Lower leg skin (tissue), 4 donors: ENCODE measurements at places on chromosomes 13 and 19. TPM values are rescaled to one million over a fixed set of nuclear protein-coding genes. Genes with fewer than 3 reads are reported as not detected.
A peak's percentile ranks its signal among the peaks of the same experiment; 100 is the strongest.

GRCh38 chr19:4305257-4305612, 837 bp downstream of the FSD1 start:
- DNase-seq = no peak

DNA sequence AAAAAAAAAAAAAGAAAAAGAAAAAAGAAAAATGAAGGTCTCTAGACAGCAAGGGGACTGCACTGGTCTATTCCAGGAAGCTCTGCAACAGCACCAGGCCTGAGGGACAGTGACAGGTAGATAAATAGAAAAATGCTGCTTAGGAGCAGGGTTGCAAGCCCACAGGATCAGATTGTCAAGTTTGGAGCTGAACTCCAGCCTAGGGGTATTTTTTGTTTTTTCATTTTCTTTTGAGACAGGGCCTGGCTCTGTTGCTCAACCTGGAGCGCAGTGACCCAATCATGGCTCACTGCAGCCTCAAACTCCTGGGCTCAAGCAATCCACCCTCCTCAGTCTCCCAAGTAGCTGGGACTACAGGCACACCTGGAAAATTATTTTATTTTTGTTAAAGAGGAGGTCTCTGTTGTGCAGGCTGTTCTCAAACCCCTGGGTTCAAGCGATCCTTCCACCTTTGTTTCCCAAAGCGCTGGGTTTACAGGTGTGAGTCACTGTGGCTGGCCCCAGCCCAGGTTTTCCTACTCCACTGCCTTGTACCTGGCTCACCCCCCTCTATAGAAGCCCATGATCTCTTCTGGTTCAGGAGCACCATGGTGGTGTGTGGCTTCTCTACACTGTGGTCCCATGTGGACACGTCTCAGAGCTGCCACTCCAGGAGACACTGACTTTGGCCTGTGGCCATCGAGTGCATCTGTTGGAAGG, 23.9 kb downstream of the POP4 start:
- DNase-seq = no peak

DNA sequence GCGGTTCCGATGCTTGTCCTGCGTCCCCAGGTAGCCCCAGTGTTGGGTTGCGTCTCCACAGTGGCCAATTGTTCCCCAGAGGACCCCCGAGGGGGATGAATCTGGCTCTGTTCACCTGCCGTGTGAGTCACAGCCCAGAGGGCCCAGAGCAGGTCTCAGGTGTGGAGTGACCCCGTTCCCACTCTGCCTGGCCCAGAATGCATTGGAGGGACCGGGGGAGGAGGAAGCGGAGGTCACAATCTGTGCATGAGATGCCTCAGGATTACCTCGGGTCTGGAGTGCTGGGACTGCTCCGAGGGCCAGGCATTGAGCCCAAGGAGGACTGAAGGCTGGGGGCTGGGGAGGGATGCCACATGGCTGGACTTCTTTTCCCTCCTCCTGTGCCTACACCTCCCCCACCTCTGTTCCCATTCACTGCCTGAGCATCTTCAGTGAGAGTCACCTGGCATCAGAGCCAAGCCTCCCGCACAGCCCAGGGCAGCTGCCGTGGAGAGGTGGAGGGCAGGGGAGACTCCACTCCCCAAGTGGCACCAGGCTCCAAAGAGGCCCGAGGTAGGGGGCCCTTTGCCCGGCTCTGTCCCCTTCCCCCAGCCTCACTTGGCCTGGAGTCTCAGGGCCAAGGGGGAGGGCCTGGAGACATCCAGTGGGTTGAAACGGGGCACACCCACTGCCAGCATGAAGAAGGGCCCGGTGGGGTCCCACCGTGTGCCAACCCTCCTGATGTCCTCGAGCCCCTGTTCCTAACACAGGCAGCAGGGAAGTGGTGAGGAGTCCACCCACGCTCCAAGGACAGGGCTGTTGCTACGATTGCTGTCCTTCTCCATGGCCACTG, 81.1 kb downstream of the CHST8 start:
- DNase-seq = no peak

GRCh38 chr13:36752673-36753072, 66.3 kb upstream of the RFXAP start:
- no peak for DNase-seq

- no peak for DNase-seq
These were observed 28.9 kb downstream of the TDRD12 start for GRCh38 chr19:32748497-32748896.

- no peak for DNase-seq
These were observed 37.9 kb downstream of the SOX1 start for GRCh38 chr13:112104881-112105234.

GRCh38 chr13:34347784-34348573, 530.0 kb downstream of the RFC3 start:
- DNase-seq = no peak

DNA sequence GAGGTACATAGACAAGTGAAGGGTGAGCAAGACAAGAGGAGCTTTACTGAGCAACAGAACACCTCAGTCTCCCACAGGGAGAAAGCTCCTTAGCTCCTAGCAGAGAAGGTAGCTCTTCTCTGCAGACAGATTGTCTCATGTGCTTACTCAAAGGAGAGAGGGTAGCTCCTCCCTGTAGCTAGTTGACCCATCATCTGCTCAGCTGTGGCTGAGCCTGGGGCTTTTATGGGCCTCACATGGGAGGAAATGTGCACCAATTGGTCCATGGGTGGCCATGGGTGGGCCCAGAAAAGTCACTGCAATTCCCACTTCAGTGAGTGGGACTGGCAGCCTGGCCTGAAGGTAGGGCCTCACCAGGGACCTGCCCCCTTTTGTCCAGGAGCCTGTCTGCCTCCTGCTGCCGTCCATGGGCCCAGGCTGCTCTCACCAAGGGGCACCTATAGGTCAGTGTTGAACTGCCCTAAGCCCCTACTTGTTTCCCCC, 246.2 kb downstream of the GPC6 start:
- no peak for DNase-seq

DNA sequence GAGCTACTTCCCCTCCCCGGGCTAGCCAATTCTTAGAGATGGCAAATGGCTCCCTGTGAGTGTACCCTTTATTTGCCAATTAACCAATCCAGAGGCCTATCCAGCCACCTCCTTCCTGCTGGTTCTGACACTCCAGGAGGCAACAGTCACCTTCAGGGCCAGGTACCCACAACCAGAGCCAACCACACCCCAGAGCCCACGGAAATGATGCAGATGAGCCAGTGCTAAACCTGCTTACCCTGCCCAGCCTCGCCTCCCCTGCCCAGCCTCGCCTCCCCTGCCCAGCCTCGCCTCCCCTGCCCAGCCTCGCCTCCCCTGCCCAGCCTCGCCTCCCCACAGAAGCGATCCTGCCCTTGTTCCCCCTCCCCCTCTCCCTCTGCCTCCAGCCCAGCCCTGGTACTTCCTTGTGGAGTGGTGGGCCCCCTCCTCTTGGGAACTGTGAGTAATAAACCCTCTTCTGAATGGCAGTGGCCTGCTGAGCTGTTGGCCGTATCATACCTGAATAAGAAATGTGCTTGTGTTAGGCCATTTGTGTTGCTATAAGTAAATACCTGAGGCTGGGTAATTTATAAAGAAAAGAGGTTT, 173.8 kb upstream of the RNF113B start:
- peak; percentile 67 for DNase-seq

DNA sequence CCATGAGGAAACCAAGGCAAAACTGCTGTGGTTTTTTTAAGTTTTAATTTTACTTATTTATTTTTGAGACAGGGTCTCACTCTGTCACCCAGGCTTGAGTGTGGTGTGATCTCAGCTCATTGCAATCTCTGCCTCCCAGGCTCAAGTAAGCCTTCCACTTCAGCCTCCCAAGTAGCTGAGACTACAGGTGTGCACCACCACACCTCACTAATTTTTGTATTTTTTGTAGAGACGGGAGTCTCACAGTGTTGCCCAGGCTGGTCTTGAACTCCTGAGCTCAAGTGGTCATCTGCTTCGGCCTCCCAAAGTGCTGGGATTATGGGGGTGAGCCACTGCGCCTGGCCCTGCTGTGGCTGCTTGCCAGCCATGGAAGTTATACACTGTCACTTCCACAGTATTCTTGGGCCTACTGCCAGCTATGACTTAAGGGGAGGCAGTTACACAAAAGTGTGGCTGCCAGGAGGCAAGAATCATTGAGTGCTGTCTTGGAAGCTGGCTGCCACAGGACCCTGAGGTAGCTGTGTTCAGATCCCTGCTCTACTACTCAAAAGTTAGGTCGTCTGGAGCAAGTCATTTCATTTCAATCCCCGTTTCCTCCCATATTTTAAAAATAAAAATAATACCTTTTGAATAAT, 12.7 kb downstream of the FARP1 start:
- no peak for DNase-seq

DNA sequence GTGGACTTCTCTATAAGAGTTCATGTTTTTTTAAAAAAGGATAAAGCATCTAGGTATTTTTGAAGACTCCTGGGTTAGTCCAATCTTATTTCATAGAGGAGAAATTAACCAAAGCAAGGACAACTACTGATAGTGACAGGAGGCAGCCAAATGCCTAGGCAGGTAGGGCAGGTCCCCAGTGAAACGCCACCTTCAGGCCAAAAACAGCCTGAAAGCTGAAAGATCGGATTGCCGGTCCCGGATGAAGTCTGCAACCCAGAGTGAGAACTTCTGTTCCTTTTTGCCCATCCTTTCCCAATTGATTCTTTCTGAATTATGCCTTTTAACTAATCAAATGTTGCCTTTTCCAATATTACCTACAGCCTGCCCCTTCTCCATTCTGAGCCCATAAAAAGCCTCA, 6.1 kb upstream of the GGACT start:
- DNase-seq = no peak

DNA sequence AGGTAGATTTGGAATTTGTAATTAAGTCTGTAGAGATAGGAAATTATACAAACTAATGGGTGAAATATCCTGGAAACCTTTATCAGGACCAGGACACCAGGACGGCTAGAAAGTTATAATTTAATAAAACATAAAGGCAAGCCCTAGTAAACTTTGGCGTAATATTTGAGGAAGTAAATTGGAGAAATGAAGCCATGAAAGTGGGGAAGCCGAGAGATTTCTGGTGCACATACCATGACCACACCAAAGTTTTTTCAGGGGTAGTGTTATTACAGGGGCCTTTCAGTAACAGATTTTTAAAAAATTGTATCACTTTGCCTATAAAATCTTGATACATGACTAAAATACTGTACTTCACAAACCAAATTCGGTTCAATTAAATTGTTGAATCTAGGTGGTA, 54.7 kb upstream of the URAD start:
- DNase-seq = no peak

DNA sequence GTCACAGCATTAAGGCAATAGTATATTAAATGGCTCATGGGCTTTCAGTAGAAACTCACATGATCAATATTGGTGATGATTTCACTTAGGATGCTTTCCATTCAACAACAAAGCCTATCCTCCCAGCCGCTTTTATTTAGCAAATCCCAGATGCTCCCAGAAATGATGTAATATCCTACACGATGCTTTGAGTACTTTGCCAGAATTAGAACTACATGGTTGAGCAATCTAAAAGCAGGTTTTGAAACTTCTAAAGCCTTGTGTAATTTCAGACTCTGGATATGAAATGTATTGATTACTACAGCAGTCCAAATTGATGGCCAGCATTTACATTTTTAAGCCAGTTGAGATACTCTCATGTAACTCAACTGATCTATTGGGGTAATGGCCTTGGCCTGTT, 13.6 kb downstream of the DLEU7 start:
- no peak for DNase-seq

- no peak for DNase-seq
These were observed 349.4 kb downstream of the DLEU7 start for GRCh38 chr13:50494138-50494537.

GRCh38 chr13:76937281-76937820, 11.0 kb upstream of the ACOD1 start:
- no peak for DNase-seq

DNA sequence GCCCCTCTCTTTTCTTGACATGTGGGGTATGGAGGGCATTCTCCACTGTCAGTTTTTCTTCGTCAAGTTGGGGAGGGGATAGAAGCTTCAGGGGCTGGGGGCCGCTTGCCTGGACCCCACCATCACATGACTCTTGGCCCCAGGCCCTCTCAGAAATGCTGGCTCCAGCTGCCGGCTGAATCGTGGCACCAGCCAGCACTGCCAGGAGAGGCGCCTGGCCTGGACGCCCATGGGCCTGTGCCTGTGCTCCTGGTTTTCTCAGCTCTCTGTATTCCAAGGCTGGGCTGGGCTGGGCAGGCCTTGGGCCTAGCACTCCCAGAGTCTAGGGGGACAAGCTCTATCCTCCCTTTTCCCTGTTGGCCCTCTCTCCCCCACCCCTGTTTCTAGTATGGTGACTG, 38.6 kb downstream of the LYL1 start:
- DNase-seq = no peak

DNA sequence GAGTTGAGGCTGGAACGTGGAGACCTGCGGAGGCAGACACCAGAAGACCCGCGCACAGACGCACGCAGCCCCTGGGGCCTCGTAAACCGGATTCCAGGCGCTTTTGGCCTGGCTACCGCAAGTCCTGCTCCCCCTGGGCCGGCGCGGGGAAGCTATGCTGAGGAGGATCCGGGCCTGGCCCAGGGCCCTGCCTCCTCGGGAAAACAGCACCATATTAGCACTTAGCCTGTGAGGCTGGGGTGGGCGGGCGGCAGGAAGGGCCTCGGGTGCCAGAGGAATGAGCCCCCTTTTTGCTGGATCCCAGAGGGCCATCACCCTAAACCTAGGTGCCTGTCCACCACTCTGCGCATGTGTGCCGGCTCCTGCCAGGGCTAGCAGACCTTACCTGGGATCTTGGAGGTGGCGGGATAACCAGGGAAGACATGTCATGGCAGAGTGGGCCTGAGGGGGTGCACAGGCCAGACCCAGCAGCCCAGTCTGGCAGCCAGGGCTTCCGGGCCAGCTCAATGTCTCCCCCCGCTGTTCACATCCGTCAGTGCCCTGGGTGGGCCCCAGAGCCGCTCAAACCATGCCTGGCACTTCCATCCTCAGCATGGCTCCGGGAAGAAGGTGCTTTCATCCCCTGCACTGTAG, 7.3 kb downstream of the ELOF1 start:
- no peak for DNase-seq

- DNase-seq = no peak
These were observed 28.9 kb downstream of the KCTD15 start for GRCh38 chr19:33825556-33825955.

Gene PRR12
- 25.2 TPM for total RNA-seq

Gene MAMSTR
- total RNA-seq = 0.74 TPM

Gene TEX29
- total RNA-seq = not detected

Gene PODNL1
- total RNA-seq = 8.2 TPM

Gene SEMA6B
- total RNA-seq = 3.5 TPM

Gene MLNR
- total RNA-seq = not detected

Gene KLK10
- 94.1 TPM for total RNA-seq

Gene ENOX1
- total RNA-seq = 0.25 TPM

Gene KCNC3
- 0.53 TPM for total RNA-seq

Gene MISP
- 1.2 TPM for total RNA-seq
